ENCODE measurements at places on chromosomes 3 and 15.

DNA sequence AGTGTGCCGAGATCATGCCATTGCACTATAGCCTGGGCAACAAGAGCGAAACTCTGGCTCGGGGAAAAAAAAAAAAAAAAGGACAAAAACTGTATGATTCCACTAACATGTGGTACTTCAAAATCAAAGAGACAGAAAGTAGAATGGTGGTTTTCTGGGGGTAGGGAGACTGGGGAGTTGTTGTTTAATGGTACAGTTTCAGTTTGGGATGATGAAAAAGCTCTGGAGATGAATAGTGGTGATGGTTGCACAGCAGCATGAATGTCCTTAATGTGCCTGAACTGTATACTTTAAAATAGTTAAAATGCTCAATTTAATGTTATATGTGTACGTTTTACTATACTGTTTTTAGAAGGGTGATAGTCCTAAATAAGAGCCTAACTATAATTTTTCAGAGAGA is 27.4 kb downstream of the RAD51 start:
- no peak for DNase-seq

- DNase-seq = no peak
These were observed 17.6 kb downstream of the TRA2B start for GRCh38 chr3:185920184-185920583.

GRCh38 chr3:102037209-102037608 is 187.9 kb downstream of the NFKBIZ start:
- DNase-seq = no peak

GRCh38 chr3:170270282-170270881 is 48.2 kb downstream of the PRKCI start:
- DNase-seq = no peak

- no peak for DNase-seq
These were observed 38.7 kb downstream of the CHST2 start for GRCh38 chr3:143158014-143158988.

DNA sequence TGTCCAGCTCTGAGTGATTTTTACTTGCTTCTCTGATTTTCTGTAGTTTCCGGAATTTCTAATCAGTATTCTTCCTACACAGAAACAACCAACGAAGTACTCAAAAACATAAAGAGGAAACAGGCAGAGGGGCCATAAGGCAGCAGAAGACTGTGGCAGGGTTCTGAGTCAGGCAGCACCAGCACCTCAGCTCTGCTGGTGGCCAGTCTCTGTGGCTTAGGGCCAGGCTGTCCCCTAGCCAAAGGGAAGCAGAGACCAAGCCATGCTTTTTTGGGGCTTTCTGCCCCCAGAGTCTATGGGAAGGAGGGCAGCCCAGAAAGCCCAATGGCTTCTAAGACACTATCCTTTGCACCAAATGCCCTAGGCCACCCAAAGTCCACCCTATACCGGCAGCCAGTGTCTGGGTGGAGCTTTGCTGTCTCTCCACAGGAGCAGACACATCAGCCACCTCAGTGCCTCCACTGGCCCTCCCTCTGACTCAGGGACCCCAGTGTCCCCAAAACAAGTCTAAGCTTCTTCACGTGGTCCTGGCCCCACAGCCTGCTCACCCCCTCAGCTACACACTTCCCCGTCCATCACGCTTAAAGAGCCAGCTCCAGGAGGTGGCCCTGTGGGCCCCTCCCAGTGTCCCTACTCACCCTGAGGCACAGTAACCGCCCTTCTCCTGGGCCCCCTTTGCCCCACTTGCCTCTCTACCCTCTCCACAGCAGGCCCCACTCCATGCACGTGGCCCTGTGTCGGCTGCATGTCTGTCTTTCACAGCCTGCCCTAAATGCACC is 46.2 kb downstream of the CCDC12 start:
- DNase-seq = no peak

DNA sequence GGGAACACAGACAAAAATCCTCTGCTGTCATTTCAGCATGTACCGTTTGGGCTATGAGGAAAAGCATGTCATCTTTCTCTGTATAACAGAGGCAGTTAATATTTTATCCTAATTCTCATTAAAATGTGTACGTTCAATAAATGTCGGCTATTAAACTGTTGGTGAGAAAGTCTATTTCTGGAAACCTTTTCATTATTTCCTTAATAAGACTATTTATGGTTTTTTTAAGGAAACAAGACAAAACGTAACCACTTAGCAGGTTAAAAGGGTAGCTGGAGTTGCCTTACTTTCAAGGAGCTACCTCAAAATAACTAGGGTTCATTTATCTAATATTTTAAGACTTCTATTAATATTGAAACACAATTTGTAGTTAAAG is 1.8 kb upstream of the STT3B start:
- no peak for DNase-seq

- DNase-seq = no peak
These were observed 30.8 kb downstream of the MLH1 start for GRCh38 chr3:37024092-37024491.

- no peak for DNase-seq
These were observed 21.8 kb downstream of the SI start for GRCh38 chr3:165056510-165056909.

GRCh38 chr15:77798151-77798835 is 165.6 kb upstream of the LINGO1 start:
- no peak for DNase-seq

- DNase-seq = no peak
These were observed 17.8 kb downstream of the MAP2K1 start for GRCh38 chr15:66404532-66404931.

DNA sequence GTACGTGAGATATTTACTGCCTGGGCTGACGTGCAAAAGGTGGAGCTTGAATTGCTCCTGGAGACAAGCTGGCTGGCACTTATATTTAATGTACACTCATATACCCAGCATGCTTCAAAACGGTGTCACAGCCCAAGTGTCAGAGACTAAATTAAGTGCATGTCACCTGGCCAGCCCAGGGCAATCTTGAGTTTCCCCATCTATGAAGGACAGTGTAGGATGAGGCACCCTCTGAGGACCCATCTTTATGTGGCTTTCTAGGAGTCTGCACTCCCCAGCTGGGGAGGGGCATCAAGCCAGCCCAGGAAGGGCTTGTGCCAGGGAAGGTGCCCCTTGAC is 5.3 kb downstream of the LRRC15 start:
- DNase-seq = no peak

DNA sequence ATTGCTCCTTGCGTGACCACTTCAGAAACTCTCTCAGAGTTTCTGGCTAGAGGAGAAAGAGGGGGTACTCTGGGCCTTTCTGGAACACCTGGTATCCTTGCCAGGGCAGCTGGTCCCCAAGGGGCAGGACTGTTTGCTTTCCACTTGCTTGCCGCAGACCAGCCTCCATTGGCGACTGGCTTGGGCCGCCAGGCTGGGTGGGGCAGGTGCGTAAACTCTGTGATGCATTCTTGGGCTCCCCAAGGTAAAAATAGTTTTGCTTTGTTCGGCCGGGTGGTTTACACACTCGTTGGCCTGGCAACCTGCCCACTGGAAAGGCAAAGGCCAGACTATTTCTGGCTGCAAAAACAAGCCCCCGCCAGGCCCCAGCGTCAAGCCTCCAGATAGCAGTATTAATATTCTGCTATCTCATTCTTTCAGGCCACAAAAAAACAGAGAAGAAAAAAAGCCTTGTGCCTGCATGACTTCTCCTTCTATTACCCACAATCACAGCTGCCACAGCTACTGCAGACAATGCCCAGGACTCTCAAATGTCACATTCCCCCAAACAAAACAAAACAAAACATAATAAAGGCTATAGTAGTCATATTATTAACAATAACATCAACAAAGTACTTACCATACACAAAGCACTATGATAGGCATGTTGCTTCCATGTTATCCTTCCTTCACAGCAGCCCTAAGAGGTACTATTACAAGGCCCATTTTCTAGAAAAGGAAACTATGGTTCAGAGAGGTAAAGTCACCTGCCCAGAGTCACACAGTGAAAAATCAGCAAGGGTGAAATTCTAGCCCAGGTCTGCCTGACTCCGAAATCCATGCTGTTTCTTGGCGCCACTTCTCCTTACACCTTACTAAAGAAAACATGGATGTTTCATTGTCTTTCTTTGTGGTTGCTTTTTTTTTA is 14.0 kb upstream of the SSUH2 start:
- DNase-seq = no peak

GRCh38 chr3:39106281-39106811 is 1.1 kb downstream of the GORASP1 start:
- no peak for DNase-seq

GRCh38 chr15:47300596-47300995 is 416.7 kb upstream of the SEMA6D start:
- no peak for DNase-seq

DNA sequence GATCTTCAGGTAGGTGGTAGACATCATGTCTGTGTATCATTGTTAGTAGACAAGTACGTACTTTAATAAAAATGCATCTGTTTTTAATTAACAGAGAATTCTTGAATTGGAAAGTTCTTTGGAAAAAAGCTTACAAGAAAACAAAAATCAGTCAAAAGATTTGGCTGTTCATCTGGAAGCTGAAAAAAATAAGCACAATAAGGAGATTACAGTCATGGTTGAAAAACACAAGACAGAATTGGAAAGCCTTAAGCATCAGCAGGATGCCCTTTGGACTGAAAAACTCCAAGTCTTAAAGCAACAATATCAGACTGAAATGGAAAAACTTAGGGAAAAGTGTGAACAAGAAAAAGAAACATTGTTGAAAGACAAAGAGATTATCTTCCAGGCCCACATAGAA is 149.1 kb upstream of the LRRFIP2 start:
- DNase-seq = no peak

DNA sequence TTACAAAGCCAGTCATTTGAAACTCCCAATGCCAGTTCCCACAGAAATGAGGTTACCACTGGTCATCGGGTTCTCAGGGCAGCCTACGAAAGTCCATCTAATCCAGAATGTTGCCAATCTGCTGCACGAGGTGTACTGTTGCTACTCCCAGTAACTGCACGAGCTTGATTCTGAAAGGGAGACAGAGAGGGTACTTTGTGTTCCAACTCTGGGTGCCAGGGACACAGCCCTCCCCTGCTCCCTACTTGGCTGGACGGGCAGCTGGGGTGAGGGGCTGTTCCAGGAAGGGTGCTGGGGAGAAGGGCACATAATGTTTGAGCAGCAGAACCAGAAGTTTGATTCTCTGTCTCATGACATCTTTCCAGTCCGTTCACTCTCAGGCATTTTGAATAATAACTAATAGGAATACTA is 27.1 kb upstream of the OSBPL11 start:
- DNase-seq = no peak

GRCh38 chr15:77195586-77195985 is 124.7 kb upstream of the TSPAN3 start:
- DNase-seq = no peak

- no peak for DNase-seq
These were observed 827.4 kb downstream of the SI start for GRCh38 chr3:164250923-164251322.

DNA sequence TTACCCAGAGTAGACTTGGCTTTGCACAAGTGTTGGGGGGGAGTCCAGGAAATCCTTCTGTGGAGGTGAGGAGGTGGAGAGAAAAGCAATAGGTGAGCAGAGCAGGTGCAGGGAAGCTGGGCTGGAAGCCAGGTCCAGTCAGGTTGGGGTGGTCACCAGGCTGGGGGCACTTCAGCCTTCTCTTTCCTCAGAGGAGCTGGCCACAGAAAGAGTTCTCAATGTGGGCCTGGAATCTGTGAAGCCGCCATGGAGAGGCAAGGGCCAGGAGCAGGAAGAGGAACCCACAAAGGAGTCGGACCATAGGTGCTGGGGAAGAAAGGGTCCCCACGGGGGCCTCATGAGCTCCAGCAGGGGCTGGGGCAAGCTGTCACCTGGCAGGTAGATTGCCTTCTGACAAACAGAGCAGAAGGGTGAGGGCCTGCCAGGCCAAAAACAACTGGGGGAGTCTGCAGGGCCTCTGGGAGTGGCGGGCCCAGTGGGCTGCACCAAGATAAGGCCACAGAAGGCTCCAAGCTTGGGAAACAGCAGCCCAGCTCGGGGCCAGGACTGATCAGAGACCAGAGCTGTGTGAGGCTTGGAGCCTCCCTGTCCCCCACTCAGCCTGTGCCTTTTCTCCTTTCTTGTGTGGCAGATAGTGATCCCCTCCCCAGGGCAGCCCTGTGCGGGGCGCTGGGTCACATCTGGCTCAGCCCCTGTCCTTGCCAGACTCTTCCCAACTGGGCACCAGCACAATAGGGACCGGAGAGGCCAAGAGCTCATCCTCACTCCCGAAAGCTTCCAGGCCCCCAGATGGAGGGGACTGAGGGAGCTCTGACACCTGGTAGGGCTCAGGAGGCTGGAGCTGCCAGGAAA is 53.0 kb upstream of the FGD5 start:
- no peak for DNase-seq

DNA sequence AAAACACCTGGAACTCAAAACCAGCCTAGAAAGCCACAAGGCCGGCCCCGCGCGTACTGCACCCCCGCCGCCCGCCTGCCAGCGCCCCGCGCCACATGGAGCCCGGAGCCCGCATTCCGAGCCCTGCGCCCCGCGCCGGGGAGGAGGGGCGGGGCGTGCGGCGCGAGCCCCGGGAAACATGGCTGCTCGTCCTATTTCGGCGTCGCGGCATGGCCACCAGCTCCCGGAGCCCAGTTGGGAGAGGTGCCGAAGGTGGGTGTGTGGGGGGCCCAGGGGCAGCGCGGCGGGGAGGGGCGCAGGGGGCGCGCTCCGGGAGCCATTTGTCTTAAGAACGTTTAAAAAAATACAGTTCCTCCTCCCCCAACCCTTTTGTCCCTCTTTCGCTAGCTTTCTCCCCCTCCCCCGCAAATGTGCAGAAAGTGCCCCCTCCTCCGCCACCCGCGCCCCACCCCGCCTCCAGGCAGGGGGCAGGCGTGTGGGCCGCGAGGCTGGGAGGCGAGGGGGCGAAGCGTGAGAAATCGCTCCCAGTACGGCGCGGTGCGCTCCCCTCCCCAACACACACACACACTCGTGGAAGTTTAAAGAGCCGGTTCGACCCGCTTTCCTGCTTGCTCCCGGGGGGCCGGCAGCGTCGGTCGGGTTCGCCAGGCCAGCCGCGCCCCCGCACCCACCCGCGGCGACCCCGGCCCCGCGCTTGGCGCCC is 2.5 kb downstream of the ANP32A start:
- peak; percentile 65 for DNase-seq

- DNase-seq = peak; percentile 55
These were observed 24.7 kb downstream of the LOXL1 start for GRCh38 chr15:73950831-73951561.

DNA sequence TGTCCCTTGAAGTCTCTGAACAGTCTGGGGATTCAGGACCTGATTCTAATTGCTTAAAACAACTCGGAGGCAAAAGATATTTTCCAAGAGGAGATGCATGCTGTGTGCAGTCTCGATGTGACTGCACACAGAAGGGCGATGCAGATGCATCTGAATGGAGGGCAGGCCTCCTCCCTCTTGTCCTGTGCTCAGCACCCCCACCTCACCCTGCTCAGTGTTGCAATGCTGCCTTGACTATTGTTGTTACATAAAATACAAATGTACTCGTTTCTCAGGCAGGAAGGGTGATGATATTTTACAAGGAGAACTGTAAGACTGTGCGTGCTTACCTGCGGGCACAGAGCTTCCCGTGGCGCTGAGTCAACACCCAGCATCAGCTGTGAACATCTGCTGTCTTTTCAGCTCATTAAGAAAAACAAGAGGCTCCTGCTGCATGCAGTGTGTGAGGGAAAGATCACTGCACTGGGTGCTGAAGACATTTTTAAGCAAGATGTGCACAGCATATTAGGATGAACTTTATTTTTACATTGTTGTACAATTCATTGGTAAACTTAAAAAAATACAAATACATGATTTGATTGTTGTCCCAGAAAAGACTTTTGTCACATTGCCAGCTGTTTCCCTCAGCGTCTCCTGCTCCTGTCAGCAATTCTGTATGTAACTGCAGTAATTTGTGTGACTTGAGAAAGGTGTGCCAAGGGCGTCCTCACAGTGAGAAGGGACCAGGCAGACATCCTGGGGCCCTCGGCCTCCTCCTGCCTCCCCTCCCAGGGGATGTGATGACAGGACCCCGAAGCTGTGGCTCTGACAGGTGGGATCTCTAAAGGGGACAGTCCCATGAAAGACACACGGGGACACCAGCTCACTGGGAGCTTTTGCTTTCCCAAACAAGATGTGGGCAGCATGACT is 56.3 kb upstream of the RPL32 start:
- DNase-seq = no peak

All from T-cell (primary cell).